H4 (cell line): ENCODE measurements at places on chromosomes 5 and 9. TPM values are rescaled to one million over a fixed set of nuclear protein-coding genes. Genes with fewer than 3 reads are reported as not detected.

DNA sequence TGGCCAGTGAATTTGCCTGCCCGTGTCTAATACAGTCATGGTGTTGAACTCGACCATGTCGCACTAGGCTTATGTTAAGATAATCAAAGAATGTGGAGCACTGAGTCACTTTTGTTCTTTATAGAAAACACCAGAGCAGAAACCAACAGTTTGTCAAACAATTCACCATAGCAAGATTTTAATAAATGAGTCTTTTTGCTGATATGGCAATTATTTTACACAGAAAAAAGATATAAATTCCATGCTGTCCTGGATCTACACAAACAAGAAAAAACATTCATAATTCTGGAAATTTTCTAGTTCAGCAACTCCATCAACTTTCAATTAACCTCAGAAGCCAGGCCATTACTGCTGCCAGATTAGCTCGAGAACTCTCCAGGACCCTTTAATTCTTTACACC is 208.9 kb downstream of the ZNF608 start:
- no peak for DNase-seq

DNA sequence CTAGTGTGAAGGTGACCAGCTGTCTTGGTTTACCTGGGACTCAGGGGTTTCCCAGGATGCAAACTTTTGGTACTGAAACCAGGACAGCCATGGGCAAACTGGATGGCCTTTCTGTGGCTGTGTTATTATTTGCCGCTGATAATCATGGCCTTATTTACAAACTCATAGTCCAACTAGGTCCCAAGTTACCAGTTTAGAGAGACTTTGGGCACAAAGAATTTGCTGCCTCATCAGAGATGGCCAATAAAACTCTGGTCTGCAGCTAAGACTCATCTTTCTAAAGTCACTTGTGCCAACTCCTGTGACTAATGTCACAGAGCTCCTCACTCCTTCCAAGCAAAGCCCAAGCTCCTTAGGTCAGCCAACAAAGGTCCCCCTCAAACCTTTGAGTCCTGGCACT is 47.5 kb upstream of the PLPP6 start:
- peak; percentile 4 for DNase-seq

GRCh38 chr5:170503990-170504596 is at the start of gene KCNIP1:
TSS of gene KCNIP1 (plus strand) at chr5:170504020.
- no peak for DNase-seq

DNA sequence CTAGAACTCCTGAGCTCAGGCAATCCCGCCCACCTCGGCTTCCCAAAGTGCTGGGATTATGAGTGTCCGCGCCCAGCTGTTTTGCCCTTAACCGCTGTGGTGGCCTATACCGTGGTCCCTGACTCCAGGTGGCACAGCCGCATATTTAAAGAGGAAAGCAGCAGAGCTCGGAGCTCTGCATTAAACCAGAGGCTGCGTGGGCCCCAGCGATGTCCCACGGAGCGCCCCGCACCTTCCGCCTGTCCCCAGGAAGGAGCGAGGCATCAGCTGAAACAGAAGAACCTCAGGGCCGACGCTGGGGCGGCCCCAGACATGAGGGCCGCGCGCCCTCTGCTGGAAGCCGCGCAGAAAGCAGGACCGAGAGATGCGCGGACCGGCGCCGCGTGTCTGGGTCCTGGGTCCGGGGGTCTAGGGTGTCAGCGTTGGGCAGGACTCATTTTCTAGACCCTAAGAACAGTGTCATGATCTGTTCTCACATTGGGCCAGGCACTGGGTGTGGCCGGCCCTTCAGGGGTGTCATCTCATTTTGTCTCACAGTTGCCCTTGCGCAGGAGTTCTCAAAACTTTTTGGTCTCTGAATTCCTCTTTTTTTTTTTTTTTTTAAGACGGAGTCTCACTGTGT is 37.7 kb downstream of the LAMC3 start:
- no peak for DNase-seq

- no peak for DNase-seq
Observed at GRCh38 chr9:31823365-31823764, 561.1 kb upstream of the ACO1 start.

DNA sequence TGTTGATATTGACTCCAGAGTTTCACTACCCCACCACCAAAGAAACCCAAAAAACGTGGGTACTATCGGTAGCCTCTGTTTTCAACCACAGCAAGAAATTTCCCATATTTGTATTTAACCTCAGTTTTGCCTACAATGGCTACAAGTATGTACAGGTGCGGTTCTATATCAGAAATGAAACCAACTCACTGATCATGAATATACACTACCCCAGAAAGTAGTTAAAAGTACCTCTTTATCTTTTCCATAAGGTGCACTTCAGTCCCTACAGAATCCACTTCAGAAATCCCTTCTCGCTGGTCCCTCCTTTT is 140.6 kb upstream of the SLC12A2 start:
- no peak for DNase-seq

The TAF11L5 gene
- total RNA-seq: not detected in 2 replicates

The AK6 gene
- total RNA-seq: 27.3 and 37.3 TPM in 2 replicates

The TPM2 gene
- total RNA-seq: 2.7 and 3.9 TPM in 2 replicates
